ENCODE measurements at places on chromosomes 1 and 21.

GRCh38 chr1:15167386-15167785 lies 13.8 kb downstream of the TMEM51 start:
- DNase-seq, result no peak

- no peak for DNase-seq
Observed at GRCh38 chr21:28385845-28386244, 606.8 kb downstream of the LTN1 start.

- peak; percentile 48 for DNase-seq
Observed at GRCh38 chr1:185973645-185974044, 239.5 kb downstream of the HMCN1 start.

DNA sequence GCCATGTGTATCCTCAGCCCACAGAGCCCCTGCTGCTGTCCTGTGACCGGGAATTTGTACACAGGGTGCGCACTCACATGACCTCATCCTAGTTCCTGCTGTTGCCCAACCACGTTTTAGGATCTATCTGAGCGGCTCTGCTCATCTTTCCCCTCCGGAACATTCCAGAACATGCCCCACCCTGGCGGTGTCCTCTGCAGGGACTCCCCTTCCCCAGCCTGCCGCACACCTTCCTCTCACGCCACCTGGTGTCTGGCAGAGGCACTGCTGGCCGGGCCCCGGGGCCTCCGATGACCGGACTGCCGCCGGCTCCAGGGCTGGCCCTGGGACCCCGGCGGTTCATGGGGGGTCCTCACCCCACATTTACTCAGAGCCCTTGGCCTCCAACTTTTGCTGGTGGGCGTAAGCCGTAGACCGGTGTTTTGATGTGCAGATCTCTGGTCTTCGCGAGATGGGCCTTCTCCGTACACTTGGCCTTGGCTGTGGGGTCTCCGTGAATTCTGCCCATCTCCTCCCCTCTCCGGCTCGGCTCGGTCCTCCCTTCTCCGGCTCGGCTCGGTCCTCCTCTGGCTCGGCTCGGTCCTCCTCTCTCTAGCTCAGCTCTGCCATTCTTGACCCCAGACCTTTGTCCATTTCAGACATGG lies 29.5 kb downstream of the ARHGEF16 start:
- DNase-seq, result peak; percentile 78

GRCh38 chr1:23567629-23567995 lies 8.3 kb upstream of the ID3 start:
- no peak for DNase-seq

DNA sequence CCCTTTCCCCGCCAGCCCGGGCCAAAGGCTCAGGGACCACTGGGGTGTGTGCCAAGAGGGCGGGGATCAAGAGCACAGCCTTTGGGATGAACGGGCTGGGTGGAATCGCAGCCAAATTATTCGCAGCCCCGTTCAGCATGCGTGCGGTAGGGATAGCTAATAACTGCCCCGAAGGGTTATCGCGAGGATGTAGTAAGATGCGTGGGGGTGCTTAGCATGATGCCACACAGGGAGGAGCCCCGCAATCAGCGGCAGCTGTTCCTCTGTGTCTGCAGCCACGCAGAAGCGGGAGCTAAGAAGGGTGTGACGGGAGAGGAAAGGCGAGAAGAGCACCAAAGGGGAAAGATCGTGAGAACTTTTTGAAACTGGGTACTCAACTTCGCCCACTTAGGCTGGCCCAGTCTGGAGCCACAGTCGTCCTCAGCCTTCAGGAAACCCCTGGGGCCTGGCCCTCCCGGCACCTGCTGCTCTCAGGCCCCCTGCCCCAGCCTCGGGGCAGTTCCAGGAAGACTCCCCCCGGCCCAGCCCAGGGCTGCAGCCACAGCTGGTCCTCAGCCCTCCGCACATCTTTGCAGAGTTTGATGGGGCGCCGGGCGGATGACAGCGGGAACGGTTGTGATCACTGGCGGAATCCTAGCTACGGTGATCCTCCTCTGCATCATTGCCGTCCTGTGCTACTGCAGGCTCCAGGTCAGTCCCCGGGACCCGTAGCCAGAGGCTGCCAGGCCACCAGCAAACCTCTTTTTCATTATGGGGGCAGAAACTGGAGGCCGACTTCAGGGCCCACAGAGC lies 64.9 kb downstream of the TOR1AIP2 start:
- DNase-seq, result no peak

DNA sequence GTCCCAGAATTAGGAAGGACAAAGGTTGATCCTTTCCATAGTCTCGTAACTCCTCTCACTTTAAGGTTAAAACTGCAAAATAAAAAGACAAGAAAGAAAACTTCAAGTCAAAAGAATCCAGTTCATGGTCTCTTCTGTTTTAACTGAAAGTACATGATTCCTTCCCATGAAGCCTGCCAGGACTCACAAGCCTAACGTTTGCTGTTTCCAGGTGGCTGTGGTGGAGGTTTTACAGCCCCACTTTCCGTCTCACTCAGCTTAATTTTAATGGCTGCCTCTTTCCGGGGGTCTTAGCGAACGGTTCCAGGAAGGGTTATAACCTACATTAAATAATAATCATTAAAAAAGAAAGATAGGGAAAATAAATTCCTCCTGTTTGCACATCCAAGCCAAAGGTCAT lies 136.8 kb upstream of the SPAG17 start:
- no peak for DNase-seq

GRCh38 chr1:184242507-184242943 lies 144.3 kb upstream of the C1orf21 start:
- peak; percentile 38 for DNase-seq

DNA sequence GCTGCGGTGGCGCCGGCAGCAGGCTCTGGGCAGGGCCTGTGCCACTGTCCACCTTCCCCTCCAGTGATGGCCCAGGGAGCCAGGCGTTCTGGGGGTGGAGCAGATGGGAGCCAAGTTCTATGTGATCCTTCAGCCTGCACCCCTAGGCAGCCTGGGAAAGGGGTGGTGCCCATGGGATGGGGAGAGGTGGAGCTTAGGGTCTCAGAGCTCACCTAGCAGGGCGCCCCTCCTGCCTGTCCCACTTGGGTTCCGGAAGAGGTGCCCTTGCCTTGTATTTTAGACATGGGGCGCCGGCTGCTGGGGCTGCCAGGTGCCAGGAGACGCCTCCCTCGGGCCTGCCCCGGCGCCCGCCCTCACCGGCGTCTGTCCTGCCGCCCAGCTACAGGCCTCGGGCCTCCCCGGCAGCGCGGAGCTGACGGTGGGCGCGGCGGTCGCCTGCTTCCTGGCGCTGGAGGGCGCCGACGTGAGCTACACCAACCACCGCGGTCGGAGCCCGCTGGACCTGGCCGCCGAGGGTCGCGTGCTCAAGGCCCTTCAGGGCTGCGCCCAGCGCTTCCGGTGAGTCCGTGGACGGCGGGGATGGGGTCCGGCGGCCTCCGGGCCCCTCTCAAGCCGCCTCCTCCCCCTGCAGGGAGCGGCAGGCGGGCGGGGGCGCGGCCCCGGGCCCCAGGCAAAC lies 3.1 kb upstream of the MMP23B start:
- DNase-seq, result no peak

DNA sequence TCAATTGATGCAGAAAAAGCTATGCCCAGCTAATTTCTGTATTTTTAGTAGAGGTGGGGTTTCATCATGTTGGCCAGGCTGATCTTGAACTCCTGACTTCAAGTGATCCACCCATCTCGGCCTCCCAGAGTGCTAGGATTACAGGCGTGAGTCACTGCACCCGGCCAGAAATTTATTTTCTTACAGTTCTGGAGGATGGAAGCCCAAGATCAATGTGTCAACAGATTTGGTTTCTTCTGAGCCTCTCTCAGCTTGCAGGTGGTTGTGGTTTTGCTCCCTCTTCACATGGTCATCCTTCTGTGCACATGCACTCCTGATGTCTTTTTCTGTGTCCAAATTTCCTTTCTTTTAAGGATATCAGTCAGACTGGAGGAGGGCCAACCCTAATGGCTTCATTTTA lies 35.6 kb downstream of the SHCBP1L start:
- no peak for DNase-seq

DNA sequence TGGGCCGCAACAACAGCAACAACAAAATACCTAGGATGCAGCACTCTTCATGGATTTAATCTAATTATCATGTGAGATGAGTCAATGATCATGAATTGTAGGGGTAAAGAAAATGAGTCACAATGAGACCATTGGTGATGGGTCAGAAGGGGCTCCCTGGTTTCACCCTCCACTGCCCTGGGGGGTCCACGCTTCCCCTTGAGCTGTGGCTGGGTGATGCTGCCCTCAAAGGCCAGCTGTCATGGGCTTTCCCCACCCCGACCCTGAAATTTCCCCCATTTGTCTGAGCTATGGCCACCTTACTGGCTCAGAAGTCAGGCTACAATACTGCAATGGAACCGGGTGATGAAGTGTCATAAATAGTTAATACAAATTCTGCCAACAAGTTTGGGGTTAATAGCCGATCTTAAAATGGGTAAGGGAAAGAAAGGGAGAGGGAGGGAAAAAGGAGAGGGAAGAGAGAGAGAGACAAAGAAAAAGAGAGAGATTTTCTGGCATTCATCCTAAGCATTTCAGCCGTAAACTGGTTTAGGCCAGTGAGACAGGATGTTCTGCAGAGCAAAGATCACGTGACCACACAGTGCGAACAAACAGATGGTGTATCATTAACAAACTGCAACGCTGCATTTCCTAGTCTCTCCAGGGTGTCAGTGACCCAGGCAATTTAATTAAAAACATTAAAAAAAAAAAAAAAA lies 143.4 kb upstream of the ERRFI1 start:
- DNase-seq, result peak; percentile 81

- DNase-seq, result peak; percentile 70
Observed at GRCh38 chr1:223628233-223629125, 37.0 kb downstream of the CAPN8 start.

- peak; percentile 57 for DNase-seq
Observed at GRCh38 chr21:33901412-33902288, 14.0 kb downstream of the ATP5PO start.

DNA sequence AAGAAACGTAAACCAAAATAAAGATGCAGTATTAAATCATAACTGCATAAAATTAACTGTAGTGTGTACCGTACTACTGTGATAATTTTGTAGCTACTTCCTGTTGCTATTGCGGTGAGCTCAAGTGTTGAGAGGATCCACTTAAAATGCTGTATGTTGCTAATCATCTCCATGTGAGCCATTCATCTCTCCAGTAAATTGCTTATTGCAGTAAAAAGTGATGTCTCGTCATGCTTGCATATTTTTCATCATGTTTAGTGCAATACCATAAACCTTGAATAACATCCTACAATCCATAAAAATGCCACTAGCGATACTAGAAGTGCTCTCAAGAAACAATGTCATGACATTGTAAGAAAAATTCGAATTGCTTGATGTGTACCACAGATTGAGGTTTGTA lies 66.3 kb downstream of the RAVER2 start:
- DNase-seq, result no peak

DNA sequence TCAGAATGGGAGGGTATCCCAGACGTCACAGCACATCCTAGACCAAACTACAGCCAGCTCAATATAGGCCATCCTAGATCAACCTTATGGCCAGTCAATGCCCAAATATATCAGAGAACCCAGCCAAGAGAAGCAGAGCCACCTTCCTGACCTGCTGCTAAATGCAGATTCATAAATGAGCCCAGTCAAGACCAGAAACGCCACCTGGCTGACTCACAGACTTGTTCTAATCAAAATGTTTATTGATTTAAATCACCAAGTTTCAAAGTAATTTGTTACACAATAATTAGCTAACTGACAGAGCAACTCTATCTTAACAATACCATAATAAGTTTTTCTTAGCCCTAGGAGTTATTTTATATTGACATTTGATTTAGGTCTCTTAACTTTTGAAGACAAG lies 28.6 kb downstream of the ZNF644 start:
- no peak for DNase-seq

DNA sequence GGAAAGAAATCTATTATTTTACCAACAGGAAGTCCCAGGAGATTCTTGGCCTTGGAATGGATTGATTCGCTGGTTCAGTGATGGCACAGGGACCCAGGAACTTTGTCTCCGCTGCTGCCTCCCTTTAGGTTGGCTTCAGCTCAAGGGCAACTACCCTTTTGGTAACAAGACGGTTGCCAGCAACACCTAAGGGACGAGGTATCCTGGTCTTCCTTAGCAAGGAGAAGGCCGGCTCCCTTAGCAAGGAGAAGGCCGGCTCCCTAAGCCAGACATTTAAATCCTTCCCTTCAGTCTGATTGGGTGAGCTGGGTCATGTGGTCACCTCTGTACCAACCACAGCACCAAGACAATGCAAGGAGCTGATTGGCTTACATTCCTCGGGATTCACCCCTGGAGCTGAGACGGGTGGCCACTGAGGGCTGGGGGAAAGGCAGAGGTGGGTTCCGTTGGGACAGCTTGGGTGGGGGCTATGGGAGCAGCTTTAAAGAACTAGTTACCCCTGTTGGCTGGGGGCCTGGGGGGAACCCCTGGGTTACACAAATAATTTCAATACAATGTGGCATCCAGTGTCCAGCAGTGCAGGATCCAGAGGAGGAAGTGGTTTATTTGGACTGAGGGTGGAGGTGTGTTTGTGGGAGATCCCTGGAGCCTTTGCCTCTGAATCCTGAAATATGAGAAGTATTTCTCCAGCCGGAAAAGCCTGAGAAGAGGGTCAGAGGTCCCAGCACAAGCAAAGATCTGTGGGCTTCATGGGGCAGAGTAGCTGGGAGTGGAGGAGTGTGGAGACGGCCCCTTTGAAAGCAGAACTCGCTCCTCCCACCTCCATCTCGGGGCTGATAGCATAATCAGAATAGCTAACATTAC lies 20.7 kb upstream of the CLIC4 start:
- peak; percentile 54 for DNase-seq

DNA sequence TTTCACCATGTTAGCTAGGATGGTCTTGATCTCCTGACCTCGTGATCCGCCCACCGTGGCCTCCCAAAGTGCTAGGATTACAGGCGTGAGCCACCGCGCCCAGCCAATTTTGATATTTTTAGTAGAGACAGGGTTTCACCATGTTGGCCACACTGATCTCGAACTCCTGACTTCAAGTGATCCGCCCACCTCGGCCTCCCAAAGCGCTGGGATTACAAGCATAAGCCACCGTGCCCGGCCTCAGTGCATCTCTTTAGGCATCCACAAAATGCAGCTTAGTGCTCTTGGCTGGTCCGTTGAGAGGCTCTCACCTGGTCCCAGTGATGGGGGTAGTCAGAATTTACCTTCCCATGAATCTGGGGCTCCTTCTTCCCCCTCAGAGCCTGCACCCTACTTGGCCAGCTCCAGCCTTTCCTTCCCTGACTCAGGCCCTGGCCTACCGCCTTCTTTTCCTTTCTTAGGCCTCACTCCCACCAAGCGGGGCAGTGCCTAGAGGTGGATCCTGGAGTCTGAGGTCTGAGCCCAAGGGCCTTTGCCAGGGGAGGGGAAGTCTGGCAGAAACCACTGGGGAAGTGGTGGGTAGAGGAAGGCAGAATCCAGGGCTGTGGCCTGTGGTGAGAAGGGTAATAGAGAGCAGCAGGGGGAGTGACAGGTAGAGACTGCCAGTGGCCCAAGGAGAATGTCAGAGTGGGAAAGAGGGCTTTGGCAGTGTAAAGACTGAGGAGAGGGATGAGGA lies 3.7 kb downstream of the LENEP start:
- DNase-seq, result no peak

DNA sequence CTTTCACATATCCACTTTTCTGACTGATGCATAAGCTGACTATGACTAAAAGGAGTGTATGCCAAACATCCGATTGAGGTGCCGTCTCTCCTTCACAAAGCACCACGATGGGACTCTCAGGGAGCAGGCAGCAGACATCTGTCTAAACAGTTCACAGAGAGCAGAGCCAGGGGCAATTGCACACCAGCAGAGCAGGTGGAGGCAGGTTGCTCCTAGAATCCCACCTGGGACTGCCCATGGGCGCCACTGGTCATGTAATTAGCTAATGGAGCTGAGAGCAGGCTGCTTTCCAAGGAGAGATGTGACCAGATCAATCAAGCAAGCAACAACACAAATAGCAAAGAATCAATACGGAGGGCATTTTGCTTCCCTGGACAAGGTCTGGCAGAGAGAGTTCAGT lies 30.5 kb upstream of the COA6 start:
- no peak for DNase-seq

GRCh38 chr1:39996396-39997004 lies 41.6 kb downstream of the MFSD2A start:
- DNase-seq, result peak; percentile 30
